Astrocyte (in vitro differentiated cells and primary cell): ENCODE measurements at places on chromosomes 7 and 10. TPM values are rescaled to one million over a fixed set of nuclear protein-coding genes. Genes with fewer than 3 reads are reported as not detected.

DNA sequence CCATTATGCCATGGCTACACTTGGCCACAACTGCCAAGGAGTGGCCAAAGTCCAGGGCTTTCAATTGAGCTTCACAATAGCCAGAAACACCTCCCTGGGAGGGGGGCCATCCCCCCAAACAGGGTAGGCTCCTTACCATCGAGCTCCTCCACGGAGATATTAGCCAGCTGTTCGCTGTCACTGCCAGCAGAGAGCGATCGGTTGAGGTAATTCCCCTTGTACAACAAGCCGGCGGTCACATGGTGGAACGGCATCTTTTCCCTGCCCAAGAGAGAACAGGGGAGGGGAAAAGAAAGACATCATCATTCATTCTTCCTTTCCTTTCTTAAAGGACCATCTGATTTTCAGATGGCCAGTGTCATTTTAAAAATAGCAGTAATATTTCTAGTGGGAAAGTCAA is 133.6 kb downstream of the CALN1 start:
- DNase-seq, result no peak

DNA sequence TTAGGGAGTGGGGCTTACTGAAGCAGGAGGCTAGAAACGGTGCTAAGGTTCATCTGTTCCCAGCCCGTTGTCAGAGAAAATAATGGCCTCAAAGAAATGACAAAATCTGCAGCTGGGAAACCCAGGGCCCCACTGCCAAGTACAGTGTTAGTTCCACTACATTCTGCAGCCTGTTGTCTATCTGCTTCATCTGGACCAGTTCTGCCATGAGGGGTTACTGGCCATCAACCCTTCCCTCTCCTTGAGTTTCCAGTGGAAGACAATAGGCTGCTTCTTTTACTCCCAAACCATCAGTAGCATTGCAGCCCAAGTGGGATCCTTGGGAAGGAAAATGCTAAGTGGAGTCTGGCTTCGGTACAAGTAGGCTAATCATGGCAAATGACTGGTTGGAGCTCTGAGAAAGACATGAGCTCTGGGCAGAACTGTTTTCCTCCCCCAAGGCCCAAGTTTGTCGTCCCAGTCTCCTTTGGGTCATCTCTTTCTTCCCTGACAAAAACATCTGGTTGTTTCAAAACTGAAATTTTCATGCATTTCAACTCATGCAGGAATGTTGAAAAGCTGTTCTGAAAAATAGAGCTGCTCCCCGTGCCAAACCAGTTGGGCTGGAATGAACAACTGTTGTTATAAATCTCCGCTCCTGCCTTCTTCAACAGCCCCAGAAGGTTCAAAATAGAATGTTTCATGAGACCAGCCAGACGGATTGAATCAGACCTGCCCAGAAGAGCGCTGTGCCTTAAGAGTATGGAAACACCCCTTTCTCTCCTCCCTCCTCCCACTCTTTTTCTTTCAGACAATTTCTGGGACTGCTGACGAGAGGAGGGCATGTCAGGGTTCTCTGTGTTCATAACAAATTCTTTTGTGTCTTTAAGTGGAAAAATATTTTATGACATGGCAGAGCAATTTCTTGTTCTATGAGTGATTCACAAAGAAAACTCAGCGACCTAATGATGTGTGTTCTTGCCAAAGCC is 116.6 kb downstream of the RAB18 start:
- DNase-seq, result peak; percentile 72

DNA sequence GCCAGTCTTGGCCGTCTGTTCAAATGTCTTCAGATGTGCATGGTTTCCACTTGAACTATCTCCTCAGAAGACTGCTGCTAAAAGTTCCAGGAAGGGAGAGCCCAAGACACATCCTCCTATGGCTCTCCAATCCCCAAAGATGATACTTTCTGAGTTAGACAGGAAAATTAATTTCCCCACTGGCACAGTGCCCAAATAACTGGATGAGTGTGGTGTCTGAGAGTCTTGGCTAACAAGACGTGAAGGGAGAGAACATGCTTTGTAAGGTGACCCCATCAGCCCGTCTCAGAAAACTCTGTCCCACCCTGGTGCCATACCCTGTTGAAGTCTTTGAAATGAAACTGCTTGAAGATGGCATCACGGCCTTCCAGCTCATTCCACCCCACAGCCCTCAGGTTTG is 2.9 kb downstream of the PCBD1 start:
- no peak for DNase-seq

- no peak for DNase-seq
Measured at GRCh38 chr7:71334541-71334940, 202.6 kb downstream of the GALNT17 start.

DNA sequence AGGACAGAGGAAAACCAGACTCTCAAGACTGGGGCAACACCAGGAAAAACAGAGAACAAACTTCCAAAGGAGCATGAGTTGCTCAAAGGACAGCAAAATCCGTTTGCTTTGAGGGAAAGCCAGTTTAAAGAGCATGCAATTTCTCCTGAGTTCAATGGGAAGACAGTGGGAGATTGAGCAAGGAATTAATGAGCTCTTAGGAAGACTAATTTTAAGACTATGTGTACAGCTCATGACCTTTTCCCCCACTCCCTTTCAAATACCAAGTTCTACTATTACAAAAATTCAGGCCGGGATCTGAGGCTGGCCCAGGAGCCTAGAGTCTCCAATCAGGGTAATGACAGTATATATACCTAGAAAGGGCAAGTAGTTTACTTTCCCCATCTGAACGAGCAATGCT is 79.2 kb downstream of the EPDR1 start:
- DNase-seq, result peak; percentile 50

- DNase-seq, result no peak
Measured at GRCh38 chr7:44706788-44707557, 41.7 kb upstream of the ZMIZ2 start.

- DNase-seq, result no peak
Measured at GRCh38 chr10:97607095-97607636, 17.6 kb downstream of the C10orf62 start.

DNA sequence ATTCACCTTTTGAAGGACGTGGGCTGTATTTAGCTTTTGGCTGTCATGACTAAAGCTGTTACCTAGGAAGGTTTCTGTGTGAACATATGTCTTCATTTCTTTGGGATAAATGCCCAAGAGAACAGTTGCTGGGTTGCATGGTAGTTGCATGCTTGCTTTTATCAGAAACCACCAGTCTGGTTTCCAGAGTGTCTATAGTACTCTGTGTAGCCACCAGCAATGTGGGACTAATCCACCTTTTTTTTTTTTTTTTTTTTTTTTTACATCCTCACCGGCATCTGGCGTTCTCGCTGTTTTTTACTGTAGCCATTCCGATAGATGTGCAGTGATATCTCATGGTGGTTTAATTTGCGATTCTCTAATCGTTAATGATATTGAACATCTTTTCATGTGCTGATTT is 297.8 kb downstream of the SDK1 start:
- no peak for DNase-seq

GRCh38 chr10:43389867-43390266 is 18.4 kb downstream of the FXYD4 start:
- DNase-seq, result no peak

- peak; percentile 81 for DNase-seq
Measured at GRCh38 chr10:70679498-70679897, 7.2 kb downstream of the ADAMTS14 start.

DNA sequence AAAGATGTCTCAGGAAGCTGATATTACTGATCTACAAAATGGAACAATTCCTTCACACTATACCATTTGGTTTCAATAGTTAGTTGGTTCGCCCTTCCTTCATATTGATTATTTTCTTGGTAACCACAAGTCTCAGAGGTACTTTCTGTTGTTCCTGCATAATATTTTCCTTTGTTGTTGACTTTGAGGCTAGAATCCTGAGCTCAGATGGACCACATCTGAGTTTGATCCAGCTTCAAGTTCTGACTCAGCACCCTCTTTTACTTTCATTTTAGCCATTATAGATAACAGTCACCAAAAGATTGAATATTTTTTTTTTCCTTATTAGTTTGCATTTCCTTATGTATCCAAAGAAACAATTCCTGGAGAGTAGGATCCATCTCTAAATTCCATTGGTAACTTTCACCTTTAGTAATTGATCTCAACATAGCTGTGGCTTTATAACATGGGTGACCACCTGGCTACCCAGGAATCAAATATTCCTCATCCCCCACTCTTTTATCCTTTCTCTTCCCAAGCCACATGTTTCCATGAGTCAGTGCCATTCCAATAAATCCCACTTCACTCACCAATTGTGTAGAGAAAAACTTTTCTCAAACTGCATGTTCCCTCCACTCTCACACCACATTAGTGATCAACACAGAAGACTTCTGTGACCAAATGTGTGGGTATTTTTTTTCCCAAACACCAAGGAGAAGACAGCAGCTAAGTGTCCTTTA is 9.7 kb upstream of the ABCA13 start:
- DNase-seq, result peak; percentile 45

DNA sequence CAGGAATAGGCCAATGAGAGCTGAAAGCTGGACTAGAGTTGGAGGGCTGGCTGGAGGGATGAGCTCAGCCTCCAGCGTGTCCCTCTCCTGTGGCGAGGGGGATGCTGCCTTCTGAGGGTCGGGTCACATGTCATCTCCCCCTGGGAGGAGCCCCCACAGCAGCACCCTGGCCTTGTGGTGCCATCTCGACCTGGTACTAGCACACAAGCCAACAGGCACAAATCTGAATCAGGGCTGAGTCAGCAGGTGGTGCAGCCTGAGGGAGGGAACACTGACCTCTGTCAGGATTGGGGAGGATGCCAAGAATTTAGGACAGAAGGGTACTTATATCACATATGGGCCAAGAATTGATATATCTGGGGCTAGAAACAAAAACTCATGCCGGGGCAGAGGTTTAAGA is 280.4 kb downstream of the CELF2 start:
- no peak for DNase-seq

- no peak for DNase-seq
Measured at GRCh38 chr10:65213170-65213569, 1692.0 kb downstream of the REEP3 start.

- DNase-seq, result no peak
Measured at GRCh38 chr7:106193661-106194060, 81.5 kb upstream of the SYPL1 start.

DNA sequence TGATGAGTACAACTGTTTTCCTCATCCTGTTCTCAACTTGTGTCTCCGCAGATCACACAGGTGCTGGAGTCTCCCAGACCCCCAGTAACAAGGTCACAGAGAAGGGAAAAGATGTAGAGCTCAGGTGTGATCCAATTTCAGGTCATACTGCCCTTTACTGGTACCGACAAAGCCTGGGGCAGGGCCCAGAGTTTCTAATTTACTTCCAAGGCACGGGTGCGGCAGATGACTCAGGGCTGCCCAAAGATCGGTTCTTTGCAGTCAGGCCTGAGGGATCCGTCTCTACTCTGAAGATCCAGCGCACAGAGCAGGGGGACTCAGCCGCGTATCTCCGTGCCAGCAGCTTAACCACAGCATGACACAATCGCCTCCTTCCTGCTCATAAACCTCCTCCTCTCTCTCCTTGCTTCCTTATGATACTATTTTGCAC is 126.7 kb upstream of the PRSS58 start:
- DNase-seq, result peak; percentile 78

- no peak for DNase-seq
Measured at GRCh38 chr7:1569440-1569832, 396 bp downstream of the PSMG3 start.

GRCh38 chr7:124649397-124650014 is 116.1 kb downstream of the GPR37 start:
- DNase-seq, result no peak

- DNase-seq, result peak; percentile 71
Measured at GRCh38 chr10:91672021-91672608, 39.2 kb upstream of the PPP1R3C start.

DNA sequence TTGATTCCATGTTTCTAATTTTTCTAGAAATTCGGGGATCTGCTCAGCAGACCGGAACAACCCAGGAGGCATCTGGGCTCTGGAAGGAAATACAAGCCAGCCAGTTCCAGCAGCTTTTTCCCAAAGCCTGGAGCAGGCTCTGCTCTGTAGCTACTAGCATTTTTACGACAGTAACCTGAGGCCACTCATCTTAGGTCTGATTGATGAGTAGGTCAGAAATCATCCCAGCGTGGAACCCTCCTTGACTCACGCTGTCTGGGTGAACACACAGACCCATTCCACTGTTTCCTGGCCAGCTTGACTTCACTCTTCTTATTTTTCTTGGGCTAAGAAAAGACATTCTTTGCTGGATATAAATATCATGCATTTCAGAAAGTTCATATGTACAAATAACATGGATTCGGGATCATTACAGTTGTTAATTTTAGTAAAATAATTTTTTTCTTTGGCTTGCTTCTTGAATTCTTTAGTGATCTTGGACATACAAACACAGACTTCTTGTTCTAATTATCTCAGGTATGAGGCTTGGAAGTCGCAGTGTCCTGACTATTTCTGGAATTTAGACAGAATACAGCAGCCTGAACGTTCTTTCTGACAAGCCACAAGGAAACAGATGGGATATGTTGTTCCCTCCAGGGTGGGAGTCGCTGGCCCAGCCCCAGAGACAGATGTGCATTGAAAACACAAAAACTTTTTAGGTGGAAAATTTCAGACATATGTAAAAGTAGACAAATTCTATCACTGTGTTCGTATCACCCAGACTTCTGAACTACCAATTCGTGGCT is 54.6 kb upstream of the PITRM1 start:
- peak; percentile 90 for DNase-seq

DNA sequence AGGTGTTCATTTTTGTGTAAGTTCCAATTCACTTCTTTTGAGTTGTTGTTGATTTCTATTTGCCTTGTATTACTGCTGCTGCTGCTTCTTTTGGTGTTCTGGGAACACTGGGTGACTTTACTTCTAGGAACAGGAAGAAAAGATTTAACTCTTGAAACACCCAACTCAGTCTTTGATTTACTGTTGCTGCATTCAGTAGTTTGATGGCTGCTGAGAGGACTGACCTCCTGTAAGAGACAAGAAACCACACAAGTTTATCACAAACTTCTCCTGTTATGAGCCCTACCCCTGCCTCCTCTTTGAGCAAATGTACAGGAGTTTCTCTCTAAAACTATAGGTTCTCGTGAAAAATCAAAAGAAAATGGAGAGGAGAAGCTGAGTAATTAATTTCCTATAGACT is 161.7 kb downstream of the CTTNBP2 start:
- no peak for DNase-seq

DNA sequence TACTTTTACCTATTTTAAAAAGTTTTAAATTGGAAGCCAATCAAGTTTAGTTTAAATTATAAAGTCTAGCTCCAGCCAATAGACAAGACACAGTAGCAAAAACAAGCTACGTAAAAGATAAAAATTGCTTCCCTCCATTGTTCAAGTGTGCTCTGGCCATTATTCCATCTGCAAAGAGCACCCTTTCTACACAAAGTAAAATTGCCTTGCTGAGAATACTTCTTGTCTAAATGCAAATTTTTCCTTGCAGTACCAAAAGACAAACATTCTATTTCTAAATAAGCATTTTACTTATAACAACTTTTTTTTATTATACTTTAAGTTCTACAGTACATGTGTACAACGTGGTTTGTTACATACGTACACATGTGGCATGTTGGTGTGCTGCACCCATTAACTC is 75.9 kb upstream of the ZNF746 start:
- no peak for DNase-seq

ANXA8 gene
- total RNA-seq, result 0.55 and 1.0 TPM in 2 replicates

SFRP5 gene
- 0.14 and 0.16 TPM in 2 replicates for total RNA-seq

CHRM2 gene
- total RNA-seq, result not detected in 2 replicates

TPST1 gene
- total RNA-seq, result 36.5 and 40.2 TPM in 2 replicates

WEE2 gene
- total RNA-seq, result not detected in 2 replicates

LRRC4 gene
- 4.4 and 4.5 TPM in 2 replicates for total RNA-seq

EEPD1 gene
- total RNA-seq, result 4.9 and 5.4 TPM in 2 replicates

FOXI2 gene
- not detected in 2 replicates for total RNA-seq

FAM131B gene
- total RNA-seq, result 7.6 and 8.0 TPM in 2 replicates

VWC2 gene
- 0.02 TPM in 1 of 2 replicates, not detected in the other for total RNA-seq
